Colonic mucosa (tissue), 4 donors: ENCODE measurements at places on chromosomes 1 and 21.

DNA sequence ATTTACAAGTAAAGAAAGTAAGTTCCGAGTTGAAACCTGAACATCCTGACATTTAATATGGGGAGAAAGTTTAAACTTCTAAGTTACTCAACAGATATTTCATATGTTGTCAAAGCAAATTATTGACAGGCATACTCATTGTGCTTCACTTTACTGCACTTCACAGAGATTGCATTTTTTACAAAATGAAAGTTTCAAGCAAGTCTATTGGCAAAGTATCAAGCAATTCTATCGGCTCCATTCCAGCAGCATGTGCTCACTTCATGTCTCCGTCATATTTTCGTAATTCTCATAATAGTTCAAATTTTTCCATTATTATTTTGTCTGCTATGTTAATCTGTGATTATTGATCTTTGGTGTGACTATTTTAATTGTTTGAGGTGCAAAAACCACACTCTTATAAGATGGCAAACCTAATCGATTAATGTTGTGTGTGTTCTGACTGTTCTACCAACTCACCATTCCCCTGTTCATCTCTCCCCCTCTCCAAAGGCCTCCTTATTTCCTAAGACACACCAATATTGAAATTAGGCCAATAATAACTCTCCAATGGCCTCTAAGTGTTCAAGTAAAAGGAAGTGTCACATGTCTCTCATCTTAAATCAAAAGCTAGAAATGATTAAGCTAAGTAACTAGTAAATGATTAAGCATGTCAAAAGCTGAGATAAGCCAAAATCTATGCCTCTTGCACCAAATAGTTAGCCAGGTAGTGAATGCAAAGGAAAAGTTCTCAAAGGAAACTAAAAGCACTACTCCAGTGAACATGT is 68.2 kb upstream of the BCL9 start:
- DNase-seq: no peak

DNA sequence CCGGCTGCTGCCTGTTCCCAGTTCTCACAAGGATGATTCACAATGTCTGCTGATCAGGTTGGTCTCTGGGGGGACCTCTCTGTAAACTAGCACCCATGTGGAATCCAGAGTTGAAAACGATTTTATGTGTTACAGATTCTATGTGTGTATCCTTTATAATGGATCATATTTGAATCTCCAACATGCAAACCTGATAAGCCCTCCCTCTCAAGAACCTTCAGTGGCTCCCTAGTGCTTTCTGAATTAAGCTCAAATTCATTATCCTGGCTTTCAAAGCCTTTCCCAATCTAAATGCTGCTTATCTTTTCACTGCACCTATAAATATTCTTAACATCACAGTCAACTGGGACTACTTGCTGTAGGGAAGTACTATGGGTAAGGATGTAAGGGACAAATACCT is 166.8 kb upstream of the USP24 start:
- no peak for DNase-seq

- no peak for DNase-seq
These were observed 40.2 kb downstream of the GFI1 start for GRCh38 chr1:92446546-92446945.

DNA sequence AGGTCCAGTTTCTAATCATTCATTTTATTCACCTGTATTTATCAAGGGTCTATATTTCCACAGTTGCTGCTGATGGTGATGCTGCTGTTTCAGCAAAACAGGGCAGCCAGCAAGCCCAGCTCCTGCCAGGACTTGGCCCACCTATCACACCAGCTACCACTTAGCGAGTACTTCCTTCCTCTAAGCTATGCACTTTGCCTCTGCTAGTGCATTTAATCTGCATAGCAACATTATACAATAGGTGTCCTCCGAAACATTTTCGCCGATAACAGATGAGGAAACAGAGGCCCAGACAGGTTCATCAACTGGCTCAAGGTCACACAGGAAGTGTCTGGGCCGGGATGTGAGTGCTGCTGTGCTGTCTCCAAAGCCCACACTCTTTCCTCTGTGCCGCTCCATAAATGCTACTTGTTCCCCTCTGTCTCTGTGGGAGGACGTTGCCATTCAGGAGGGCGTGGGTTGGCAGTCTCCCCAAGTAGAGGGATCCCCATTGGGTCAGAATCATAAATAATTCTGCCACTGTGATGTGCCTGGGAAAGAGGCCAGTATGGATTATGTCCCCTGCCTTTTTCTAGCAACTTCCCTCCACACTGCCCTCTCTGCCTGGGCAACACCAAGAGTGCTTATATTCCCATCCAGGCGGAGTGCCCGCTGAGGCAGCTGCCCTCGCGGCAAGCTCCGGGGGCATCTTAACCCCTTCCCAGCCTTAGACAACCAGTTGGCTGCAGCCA is 9.4 kb upstream of the PLEKHA6 start:
- no peak for DNase-seq
